Kasumi-1 (cell line): ENCODE measurements at places on chromosomes 5 and 9.

GRCh38 chr5:180533845-180534244 is 39.7 kb downstream of the CNOT6 start:
- no peak for DNase-seq

DNA sequence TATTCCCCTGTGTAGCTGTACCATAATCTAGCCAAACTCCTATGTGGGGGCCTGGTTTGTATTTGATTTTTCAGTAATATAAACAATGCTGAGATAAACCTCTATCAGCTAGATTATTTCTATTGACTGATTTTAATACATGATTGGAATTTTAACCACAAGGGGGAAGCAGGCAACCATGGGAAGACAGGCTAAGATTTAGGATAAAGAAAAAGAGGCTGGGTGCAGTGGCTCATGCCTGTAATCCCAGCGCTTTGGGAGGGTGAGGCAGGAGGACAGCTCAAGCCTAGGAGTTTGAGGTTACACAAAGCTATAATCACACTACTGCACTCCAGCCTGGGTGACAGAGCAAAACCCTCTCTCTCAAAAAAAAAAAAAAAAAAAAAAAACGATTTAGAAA is 18.1 kb upstream of the GPX3 start:
- peak; percentile 29 for DNase-seq

- DNase-seq: peak; percentile 59
Observed at GRCh38 chr5:102554728-102555127, 55.9 kb upstream of the SLCO6A1 start.

GRCh38 chr9:79287708-79288290 is 284.0 kb upstream of the TLE4 start:
- DNase-seq: no peak

DNA sequence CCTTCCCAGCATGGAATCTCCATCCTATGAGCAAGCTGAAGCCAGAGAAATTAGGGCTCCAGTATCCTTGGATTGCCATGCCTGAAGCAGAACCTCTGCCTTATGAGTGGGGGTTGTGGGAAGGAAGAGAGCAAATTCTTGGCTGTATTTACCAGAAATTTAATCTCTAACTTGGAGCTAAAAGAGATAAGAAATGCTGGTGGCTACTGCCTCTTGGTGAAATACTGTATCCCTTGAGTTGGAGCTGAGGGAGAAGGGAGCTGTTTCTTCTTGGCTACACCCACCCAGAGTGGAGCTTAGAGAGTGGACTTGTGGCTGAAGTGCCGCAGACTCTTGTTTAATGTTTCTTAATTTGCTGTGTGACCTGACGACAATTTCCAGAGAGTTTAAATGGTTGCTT is 447.3 kb downstream of the ARHGEF28 start:
- no peak for DNase-seq
